ENCODE measurements at places on chromosomes 4 and X.

- no peak for DNase-seq
These were observed 54.7 kb downstream of the CD38 start for GRCh38 chr4:15832523-15833451.

DNA sequence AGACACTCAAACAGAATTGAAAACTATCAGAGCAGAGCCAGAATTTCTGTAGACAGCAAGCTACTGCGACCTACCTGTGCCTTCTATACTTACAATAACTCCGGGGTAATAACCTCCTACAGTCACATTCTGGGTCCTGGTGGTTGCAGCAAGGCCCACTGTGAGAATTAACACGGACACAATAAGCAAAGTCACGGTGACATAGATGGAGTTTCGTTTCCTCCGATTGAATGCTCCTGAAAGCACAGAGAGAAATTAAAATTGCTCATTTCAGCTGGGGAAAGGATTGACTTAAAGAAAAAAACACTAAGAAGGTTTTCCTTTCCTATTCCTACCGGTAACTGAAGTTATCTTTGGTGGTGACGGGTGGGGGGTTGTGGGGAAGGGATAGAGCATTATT is 7.0 kb downstream of the TMEM255A start:
- no peak for DNase-seq

- no peak for DNase-seq
These were observed 337.6 kb downstream of the PCDH18 start for GRCh38 chr4:137194670-137195069.

GRCh38 chr4:165720411-165721082 is 152.5 kb upstream of the TLL1 start:
- no peak for DNase-seq

DNA sequence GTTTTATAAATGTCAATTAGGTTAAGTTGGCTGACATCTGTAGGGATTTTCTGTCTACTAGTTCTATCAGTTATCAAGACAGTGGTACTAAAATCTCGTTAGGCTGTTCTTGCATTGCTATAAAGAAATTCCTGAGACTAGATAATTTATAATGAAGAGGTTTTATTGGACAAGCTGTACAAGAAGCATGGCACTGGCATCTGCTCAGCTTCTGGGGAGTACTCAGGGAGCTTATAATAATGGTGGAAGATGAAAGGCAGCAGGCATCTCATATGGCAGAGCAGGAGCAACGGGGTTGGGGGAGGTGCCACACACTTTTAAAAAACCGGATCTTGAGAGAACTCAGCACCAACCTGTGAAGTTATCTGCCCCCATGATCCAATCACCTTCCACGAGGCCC is 28.2 kb downstream of the CHIC2 start:
- DNase-seq: no peak

GRCh38 chr4:182496408-182496807 is 253.2 kb downstream of the TENM3 start:
- DNase-seq: no peak

GRCh38 chr4:20265726-20266125 is 14.0 kb downstream of the SLIT2 start:
- no peak for DNase-seq

Data from NCI-H2081 treated with DMSO at 0.1 percent for 48 hours (cell line).